ENCODE measurements at places on chromosomes 11 and 22.
A peak's percentile ranks its signal among the peaks of the same experiment; 100 is the strongest.

- no peak for DNase-seq
Measured at GRCh38 chr11:68803766-68804165, 38.0 kb downstream of the CPT1A start.

GRCh38 chr11:78926633-78927338 is 352.1 kb upstream of the NARS2 start:
- DNase-seq, result no peak

DNA sequence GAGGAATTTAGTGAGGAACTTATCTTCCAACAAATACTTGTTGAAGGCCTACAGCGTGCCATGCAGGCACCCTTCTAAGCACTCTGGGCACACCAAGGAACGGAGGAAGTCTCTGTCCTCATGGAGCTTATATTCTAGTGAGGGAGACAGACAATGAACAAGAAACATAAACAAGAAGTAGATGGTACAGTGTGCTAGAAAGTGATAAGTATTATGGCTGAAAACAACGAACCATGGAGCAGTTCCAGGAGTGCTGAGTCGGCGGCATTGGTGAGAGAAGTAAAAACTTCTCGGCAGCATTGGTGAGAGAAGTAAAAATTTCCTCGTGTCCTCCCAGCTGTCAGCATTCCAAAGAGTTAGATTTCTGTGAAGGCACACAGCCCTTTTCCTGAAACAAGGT is 53.2 kb downstream of the FAM76B start:
- DNase-seq, result peak; percentile 81

- no peak for DNase-seq
Measured at GRCh38 chr11:28476864-28477263, 368.7 kb downstream of the METTL15 start.

GRCh38 chr22:31272522-31273446 is 19.5 kb downstream of the PIK3IP1 start:
- peak; percentile 71 for DNase-seq

- DNase-seq, result no peak
Measured at GRCh38 chr11:130916910-130917309, 631 bp upstream of the SNX19 start.

GRCh38 chr11:65778431-65778900 is 2.3 kb downstream of the AP5B1 start:
- DNase-seq, result no peak

GRCh38 chr22:24418786-24419474 is 8.5 kb upstream of the ADORA2A start:
- no peak for DNase-seq

- no peak for DNase-seq
Measured at GRCh38 chr22:42116848-42117424, 13.7 kb downstream of the CYP2D6 start.

- peak; percentile 71 for DNase-seq
Measured at GRCh38 chr22:21641417-21641788, 699 bp upstream of the SDF2L1 start.

DNA sequence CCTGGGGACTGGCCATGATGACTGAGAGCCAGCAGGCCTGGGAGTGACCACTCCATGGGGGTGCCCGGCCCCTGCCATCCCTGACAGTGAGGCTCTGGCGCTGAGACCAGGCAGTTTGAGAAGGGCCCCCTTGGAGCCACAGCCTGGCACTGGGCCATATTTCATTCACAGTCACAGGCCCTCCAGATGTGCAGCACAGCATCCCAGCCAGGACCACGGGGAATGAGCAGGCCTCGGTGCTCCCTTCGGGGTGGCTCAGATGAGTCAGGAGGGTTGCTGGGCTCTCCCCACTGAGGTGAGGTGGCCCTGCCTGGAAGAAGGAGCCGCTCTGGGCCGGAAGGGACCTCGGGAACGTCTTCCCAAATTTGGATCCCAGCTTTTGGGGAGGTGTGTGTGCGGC is 53.0 kb downstream of the GRAMD4 start:
- DNase-seq, result no peak

GRCh38 chr11:70711095-70711910 is 313.0 kb downstream of the CTTN start:
- DNase-seq, result no peak

- DNase-seq, result no peak
Measured at GRCh38 chr11:7691759-7692350, 14.4 kb downstream of the OVCH2 start.

- no peak for DNase-seq
Measured at GRCh38 chr11:57231539-57232253, 5.4 kb downstream of the APLNR start.

DNA sequence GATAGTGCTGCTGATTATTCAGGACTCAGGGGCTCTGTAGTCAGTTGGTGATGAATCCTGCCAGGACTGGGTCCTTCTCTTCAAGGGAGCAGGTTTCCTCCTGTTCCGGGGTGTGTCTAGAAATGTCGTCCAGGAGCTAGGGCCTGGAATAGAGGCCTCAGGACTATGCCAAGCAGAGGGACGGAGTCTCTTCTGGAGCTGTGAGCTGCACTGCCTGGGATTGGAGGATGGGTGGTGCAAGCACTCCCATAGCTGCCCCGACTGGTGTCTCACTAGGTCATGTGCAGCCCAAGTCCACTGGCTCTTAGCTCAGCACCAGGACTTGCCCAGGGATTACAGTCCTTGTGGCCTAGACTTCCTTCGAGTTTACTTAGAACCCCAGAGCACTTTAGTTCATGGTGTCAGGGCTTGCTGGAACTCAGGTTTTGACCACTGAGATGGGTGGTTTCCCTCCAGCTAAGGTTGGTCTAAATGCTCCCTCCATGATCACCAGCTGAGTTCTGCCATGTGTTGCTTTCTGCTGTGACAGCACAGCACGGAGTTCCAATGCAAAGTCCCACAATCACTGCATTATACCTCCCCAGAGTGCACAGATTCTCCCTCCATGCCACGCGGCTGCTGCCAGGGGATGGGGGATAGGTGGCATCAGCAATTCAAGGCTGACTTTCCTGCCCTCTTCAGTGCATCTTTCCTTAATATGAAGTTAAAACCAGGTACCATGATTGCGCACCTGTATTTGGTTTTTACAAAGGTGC is 42.6 kb upstream of the SHANK2 start:
- DNase-seq, result no peak

DNA sequence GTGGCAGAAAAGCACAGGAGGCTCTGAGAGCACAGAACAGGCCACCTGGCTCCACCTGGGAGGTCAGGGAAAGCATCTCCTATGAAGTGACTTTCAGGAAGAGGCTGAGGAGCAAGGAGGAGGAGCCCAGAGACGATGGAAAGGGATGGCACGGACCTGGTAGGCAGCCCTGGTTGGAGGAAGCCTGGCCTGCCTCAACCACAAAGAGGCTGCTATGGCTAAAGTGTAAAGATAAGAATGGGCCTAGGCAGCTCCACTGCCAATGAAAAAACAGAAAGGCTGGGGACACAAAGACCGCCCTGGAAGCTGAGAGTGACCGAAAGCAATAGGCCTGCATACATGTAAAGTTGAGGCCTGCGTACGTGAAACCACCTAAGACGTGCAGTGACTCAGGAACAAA is 31.2 kb upstream of the ETS1 start:
- DNase-seq, result no peak

- peak; percentile 33 for DNase-seq
Measured at GRCh38 chr11:120431633-120432032, 79.9 kb upstream of the GRIK4 start.

- no peak for DNase-seq
Measured at GRCh38 chr22:36027579-36027934, 1.1 kb downstream of the RBFOX2 start.

DNA sequence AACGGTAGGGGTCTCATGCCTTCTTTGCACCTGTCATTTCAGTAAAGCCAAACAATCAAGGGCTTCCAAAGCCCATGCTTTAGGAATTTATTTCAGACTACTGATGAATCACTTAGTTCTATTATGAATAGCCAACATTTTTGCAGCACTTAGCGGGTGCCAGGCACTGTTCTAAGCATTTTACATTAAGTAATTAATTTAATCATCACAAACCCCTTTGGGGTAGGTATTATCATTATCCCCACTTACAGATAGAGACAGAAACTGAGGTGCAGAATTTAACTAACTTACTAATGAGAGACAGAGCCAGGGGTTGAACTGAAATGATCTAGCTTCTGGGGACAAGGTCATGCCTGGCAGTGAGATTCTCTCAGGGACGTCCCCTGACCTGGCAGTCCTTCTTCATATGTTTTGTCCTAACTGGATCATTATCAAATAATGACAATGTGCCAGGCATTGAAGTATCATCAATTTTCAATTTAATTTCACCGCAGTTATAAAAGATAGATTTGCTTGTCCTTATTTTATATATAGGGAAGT is 31.7 kb upstream of the NAV2 start:
- DNase-seq, result no peak

DNA sequence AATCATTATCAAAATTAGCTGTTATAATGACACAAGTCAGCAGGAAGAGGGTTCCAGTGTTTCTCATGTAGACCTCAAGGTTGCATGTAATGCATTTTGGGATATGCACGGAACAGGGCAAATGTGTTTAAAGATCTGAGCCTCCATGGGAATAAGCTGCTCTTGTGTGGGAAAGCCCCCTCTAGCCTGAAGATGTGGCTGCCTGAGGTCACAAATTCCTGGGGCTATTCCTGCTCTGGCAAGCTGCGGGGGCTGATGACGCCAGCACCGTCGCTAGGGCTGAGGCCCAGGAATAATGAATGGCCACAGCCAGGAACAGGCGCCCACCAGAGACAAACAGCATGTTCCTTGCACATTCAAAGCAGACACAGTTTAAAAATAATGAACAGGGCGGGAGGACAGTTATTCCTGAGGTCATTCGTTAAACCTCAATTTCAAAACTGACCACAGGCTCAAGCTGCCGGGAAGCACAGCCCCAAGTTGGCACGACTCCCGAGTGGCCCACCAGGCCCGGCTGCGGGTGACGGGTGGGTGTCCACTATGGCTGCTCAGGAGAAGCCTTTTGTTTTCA is 11.7 kb downstream of the OSBPL5 start:
- DNase-seq, result no peak

DNA sequence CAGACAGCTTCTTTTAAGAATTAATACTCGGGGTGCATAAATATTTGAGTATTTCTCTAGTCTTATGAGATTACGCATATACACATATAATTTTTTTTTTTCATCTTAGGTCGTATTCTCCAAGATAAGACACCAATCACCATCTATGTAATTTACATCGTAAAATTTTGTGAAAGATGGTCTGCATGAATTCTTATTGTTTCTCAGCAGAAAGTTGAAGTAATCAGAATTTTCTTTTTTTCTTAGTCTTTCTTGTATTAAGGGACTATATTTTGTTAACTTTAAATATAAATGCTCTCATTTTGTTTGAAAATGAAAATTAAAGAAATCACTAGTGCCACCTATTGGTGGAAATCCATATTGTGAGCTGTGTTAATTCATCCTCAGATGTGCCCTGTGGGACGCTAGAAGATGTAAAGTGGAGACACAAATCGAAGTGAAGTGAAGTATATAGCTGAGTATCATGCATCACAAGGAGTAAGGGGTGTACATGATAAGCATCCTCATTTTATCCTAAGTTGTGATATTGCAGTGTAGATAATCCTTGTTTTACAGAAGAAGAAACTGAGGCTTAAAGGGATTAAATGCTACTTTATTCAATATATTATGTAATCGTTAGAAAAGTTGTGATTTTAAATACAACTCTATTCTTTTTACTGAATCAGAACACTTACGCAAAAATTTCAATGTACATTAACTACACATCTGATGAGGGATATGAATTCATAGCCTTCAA is 2084.3 kb downstream of the LRRC4C start:
- peak; percentile 43 for DNase-seq

GRCh38 chr11:46285594-46286033 is 8.2 kb downstream of the CREB3L1 start:
- no peak for DNase-seq

- no peak for DNase-seq
Measured at GRCh38 chr22:47153854-47154525, 391.5 kb downstream of the TBC1D22A start.

GRCh38 chr22:32591620-32592019 is 117.0 kb downstream of the FBXO7 start:
- DNase-seq, result no peak

- DNase-seq, result peak; percentile 83
Measured at GRCh38 chr11:124402326-124402922, 3.6 kb upstream of the OR8B3 start.

DNA sequence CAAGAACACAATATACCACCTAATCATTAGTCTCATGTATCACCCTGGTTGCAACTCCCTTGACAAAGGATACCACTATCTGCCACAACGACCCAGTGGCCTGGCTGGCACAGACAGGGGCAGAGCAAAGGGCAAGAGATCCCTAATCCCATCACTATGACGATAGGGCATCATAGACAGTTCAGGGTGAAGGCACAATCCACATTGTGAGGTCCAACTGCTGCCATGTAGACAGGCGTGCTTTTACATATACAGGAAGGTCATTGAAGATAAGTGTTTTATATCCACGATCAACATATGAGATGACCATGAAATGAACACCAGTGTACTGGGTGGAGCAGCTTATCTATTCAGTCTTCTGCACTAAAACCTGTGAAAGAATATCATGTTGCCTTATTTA is 94.6 kb downstream of the IGLL1 start:
- no peak for DNase-seq

- peak; percentile 75 for DNase-seq
Measured at GRCh38 chr22:19478045-19478900, 720 bp downstream of the UFD1 start.

GRCh38 chr22:23035557-23036277 is 34.6 kb upstream of the GNAZ start:
- DNase-seq, result no peak

- DNase-seq, result peak; percentile 84
Measured at GRCh38 chr11:36019005-36019596, 75.2 kb downstream of the LDLRAD3 start.

DNA sequence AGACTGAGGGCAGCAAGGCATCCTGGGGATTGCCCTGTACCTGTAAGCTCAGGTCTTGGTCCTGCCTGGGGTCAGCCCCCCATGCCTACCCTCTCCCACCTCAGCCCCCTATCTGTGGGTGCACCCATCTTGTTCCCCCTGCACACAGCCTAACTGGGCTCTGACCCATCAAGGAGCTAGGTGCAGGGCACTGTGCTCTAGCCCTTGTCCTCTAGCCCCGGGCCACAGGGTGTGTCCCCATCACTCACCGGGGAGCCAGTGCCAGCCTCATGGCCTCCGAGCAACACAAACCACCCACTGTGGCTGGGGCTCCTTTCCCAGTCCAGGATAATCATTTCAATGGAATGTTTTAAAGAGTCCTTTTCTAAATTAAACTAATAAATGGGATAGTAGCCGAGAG is 293.9 kb upstream of the PLET1 start:
- no peak for DNase-seq
